Natural killer cell treated with Interleukin-12 subunit alpha and Interleukin-12 subunit beta and Interleukin-15 and Interleukin-18, amount 100 ng/mL, for 72 hours (primary cell): ENCODE measurements at places on chromosomes 7 and 10.
A peak's percentile ranks its signal among the peaks of the same experiment; 100 is the strongest.

- H3K27ac ChIP-seq, result no peak overlapping the region
- H3K4me3 ChIP-seq, result no peak overlapping the region
- no peaks in the 10 kb centered on the region for H3K4me1 ChIP-seq
- no peaks in the 10 kb centered on the region for H3K36me3 ChIP-seq
- no peak for DNase-seq
Observed at GRCh38 chr7:26490640-26491624, 199.3 kb downstream of the SNX10 start.

DNA sequence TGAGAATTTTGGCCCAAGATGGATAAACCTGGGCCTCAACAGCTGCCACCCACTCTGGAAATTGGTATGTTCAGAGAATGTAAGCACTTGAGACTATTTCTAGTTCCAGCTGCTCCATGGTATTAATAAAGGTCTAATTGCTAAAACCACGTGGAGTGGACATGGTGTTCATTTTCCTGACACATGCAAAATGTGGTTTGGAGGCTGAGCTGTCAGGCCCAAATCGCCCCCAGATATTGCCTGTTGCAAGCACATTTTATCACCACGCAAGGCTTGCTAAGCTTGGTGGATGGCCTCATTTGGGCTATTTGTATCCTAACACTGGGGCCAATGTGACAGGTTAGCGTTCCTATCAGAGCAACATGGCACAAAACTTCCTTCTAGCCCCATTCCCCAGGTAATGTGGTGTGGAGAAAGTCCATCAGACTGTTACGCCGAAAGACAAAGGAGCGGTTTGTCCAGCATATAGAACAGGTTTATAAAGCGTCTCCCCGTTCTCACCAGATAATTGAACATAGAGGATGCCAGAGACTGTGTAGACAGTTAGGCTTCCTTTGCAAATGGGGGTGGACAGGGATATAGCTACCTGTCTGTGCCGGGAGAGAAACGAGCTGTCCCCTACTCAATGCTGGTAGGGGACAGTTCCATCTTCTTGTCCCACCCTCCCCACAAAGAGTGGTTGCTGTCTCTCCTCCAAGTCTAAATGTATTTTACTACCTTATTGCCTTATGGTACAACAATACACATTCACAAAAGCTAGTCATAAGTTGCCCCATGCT, 78.0 kb upstream of the ANKRD1 start:
- peaks cover 20% of the 10 kb centered on the region for H3K27me3 ChIP-seq
- H3K4me3 ChIP-seq, result no peak overlapping the region
- no peak overlapping the region for H3K27ac ChIP-seq
- no peaks in the 10 kb centered on the region for H3K4me1 ChIP-seq

- H3K36me3 ChIP-seq, result no peaks in the 10 kb centered on the region
- no peaks in the 10 kb centered on the region for H3K4me1 ChIP-seq
- H3K27me3 ChIP-seq, result peaks cover 48% of the 10 kb centered on the region
- H3K4me3 ChIP-seq, result no peak overlapping the region
- H3K27ac ChIP-seq, result no peak overlapping the region
Observed at GRCh38 chr10:30151581-30152389, 92.4 kb upstream of the JCAD start.

GRCh38 chr10:119535305-119535704, 7.2 kb downstream of the RGS10 start:
- no peaks in the 10 kb centered on the region for H3K27me3 ChIP-seq
- no peak overlapping the region for H3K27ac ChIP-seq
- peaks cover 11% of the 10 kb centered on the region for H3K4me1 ChIP-seq
- no peak overlapping the region for H3K4me3 ChIP-seq
- H3K36me3 ChIP-seq, result no peaks in the 10 kb centered on the region

DNA sequence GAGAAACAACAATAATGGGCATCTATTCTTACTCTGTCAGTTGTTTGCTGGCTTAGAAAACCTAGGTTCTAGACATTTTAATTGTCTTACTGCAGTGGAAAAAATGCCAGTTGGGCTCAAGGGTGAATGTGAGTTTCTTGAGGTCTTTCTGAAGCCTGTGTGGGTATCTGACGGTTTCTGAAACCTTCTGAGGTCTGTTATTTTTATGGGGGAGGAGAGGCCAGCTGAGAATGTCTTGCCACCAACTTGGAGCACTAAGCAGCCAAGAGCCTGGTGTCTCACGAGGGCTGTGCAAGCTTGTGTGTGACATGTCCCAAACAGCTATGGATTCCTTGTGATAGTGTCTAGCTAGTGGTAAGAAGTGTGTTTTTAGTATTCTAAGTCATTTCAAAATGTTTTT, 24.2 kb upstream of the DDC start:
- peaks cover 16% of the 10 kb centered on the region for H3K27me3 ChIP-seq
- no peak overlapping the region for H3K4me3 ChIP-seq
- no peaks in the 10 kb centered on the region for H3K36me3 ChIP-seq
- no peak overlapping the region for H3K27ac ChIP-seq

- H3K27me3 ChIP-seq, result no peaks in the 10 kb centered on the region
- H3K4me3 ChIP-seq, result no peak overlapping the region
- DNase-seq, result no peak
- no peaks in the 10 kb centered on the region for H3K36me3 ChIP-seq
Observed at GRCh38 chr10:57294698-57295097, 933.6 kb upstream of the ZWINT start.

- no peaks in the 10 kb centered on the region for H3K27me3 ChIP-seq
- H3K27ac ChIP-seq, result no peak overlapping the region
- H3K4me1 ChIP-seq, result no peaks in the 10 kb centered on the region
- no peak overlapping the region for H3K4me3 ChIP-seq
- DNase-seq, result no peak
Observed at GRCh38 chr7:47622946-47623640, 41.2 kb upstream of the TNS3 start.

- H3K4me1 ChIP-seq, result peaks cover 44% of the 10 kb centered on the region
- DNase-seq, result peak; percentile 93
- H3K4me3 ChIP-seq, result peak overlapping the region; percentile 86
- H3K27me3 ChIP-seq, result peaks cover 27% of the 10 kb centered on the region
- H3K36me3 ChIP-seq, result no peaks in the 10 kb centered on the region
Observed at GRCh38 chr10:30027057-30028005, 32.1 kb downstream of the JCAD start.

DNA sequence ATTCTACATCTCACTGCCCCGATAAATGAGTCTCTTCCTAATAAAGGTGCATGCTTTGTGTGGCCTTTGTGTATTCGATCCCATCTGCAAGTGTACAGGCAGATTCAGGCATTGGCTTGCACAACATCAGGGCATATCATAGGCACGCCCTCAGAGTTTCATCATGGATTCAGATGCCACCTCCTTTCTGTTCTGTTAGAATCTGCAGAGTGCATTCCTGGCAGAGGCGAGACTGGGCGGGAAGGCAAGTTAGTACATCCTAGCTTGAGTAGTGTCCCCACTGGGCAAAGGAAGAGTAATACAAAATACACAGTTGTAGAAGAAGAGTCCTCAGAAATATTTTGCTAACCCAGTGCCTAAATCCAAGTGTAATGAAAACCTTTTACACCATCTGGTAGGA, 346.5 kb upstream of the GALNT17 start:
- no peak overlapping the region for H3K4me3 ChIP-seq
- H3K27ac ChIP-seq, result no peak overlapping the region
- peaks cover 13% of the 10 kb centered on the region for H3K36me3 ChIP-seq
- DNase-seq, result no peak

GRCh38 chr7:143042159-143042789, 9.9 kb upstream of the OR6V1 start:
- H3K4me1 ChIP-seq, result no peaks in the 10 kb centered on the region
- no peak for DNase-seq
- no peak overlapping the region for H3K27ac ChIP-seq
- no peak overlapping the region for H3K4me3 ChIP-seq

DNA sequence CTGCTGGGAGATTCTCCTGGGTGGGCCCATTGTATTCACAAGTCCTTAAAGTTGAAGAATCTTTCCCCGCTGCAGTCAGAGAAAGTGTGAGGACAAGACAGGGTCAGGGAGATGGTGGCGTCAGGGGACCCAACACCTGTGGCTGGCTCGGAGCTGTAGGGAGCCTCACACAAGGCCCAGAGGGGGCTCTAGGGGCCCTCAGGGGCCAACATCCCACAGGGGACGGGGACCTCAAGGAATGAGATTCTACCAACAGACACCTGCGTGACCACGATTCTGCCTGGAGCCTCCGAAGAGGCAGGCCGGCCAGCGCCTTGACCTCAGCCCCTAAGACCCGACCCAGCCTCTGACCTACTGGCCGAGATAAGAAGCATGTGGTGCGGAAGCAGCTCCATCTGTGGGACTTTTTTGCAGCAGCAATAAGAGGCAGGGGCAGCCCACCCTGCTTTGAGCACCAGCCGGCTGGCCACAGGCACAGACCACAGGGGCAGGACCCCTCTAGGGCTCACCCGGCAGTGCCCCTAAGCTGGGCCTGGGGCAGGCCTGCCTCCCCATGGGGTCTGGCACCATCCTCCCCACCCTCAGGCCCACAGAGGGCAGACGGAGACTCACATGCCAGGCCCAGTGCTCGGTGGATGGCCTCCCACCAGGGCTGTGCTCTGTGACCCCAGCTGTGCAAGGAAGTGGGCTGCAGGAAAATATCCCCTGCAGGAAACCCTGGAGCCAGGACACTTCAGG, 13.2 kb downstream of the RASGEF1A start:
- H3K27ac ChIP-seq, result no peak overlapping the region
- no peak for DNase-seq
- H3K36me3 ChIP-seq, result no peaks in the 10 kb centered on the region
- H3K27me3 ChIP-seq, result peaks cover 3% of the 10 kb centered on the region

DNA sequence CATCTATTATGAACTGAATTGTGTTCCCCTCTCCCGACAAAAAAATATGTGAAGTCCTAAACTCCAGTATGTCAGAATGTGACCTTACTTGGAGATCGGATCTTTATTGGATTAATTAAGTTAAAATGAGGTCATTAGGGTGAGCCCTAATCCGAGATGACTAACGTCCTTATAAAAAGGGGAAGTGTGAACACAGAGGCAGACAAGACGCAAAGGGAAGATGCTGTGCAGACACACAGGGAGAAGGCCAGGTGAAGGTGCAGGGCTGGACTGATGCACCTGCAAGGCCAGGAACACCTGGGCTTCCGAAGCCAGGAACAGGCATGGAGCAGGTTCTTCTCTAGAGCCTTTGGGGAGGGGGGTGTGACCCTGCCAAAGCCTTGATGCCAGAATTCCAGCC, 187.8 kb downstream of the PARD3 start:
- no peak overlapping the region for H3K4me3 ChIP-seq
- no peak for DNase-seq
- H3K36me3 ChIP-seq, result no peaks in the 10 kb centered on the region
- H3K4me1 ChIP-seq, result no peaks in the 10 kb centered on the region
- H3K27ac ChIP-seq, result no peak overlapping the region
- H3K27me3 ChIP-seq, result peaks cover 2% of the 10 kb centered on the region

- peak overlapping the region; percentile 92 for H3K27ac ChIP-seq
- peaks cover 17% of the 10 kb centered on the region for H3K4me1 ChIP-seq
- no peak for DNase-seq
- H3K36me3 ChIP-seq, result peaks cover 6% of the 10 kb centered on the region
- no peaks in the 10 kb centered on the region for H3K27me3 ChIP-seq
- peak overlapping the region; percentile 96 for H3K4me3 ChIP-seq
Observed at GRCh38 chr7:4682621-4683042, 537 bp downstream of the FOXK1 start.

GRCh38 chr7:37770838-37771237, 77.6 kb upstream of the NME8 start:
- no peaks in the 10 kb centered on the region for H3K27me3 ChIP-seq
- no peak overlapping the region for H3K4me3 ChIP-seq
- peaks cover 8% of the 10 kb centered on the region for H3K36me3 ChIP-seq
- peak overlapping the region; percentile 42 for H3K27ac ChIP-seq
- DNase-seq, result no peak

DNA sequence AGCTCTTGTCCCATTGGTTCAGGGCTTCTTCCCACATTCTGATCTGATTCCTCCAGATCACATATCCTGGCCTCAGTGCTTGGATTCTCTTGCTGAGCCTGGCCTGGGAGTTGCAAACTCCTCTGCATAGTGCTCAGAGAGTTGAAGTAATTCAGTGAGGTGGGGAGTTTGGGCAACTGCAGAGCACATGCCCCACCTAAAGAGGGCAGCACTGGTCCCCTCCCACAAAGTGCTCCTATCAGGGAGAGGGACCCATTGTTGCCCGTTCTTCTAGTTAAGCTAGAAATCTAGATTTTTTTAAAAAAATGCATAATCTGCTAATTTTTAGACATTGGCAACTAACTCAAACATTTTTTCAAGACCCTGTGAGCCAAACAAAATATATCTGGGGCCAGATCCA, 45.1 kb downstream of the CHN2 start:
- H3K4me3 ChIP-seq, result no peak overlapping the region
- DNase-seq, result no peak
- peaks cover 20% of the 10 kb centered on the region for H3K4me1 ChIP-seq
- H3K27ac ChIP-seq, result no peak overlapping the region
- no peaks in the 10 kb centered on the region for H3K27me3 ChIP-seq
- H3K36me3 ChIP-seq, result no peaks in the 10 kb centered on the region

DNA sequence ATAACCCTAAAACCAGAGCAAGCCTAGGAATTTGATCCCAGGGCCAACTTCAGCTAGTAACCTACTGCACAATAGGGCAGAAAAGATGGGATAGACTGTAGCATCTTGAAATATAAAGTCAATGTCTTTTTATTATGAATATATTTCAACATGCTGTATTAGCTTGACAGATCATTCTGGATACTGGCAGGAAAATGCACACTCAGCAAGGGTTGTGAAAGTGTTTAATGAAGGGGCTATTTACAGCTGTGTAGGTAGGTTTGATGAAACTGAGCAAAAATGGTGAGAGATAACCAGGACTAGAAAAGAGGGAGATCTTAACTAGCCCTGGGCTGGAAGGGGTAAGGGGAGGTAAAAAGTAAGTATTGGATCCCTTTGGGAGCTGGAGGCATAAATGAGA, 156.2 kb downstream of the RAPGEF5 start:
- peaks cover 6% of the 10 kb centered on the region for H3K27me3 ChIP-seq
- no peak for DNase-seq
- no peak overlapping the region for H3K27ac ChIP-seq
- H3K4me1 ChIP-seq, result no peaks in the 10 kb centered on the region

DNA sequence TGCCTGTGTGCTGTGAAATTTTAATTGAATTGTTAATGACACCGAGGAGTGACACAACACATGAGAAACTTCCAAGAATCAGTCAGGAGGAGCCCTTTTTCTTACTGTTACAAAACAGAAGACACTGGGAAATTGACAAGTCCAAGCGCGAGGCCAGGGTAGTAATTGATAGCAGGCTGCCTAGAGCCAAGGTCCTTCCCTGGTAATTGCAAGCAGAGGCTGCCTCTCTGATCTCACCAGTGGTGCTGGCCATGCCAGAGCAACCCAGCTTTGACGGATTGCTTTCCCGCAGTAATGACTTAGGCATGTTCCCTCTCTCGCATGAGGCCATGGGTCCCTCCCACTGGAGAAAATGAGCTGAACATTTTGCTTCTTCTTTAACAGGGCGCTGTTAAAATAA, 111.5 kb downstream of the LRMDA start:
- H3K4me3 ChIP-seq, result no peak overlapping the region
- no peaks in the 10 kb centered on the region for H3K36me3 ChIP-seq
- H3K4me1 ChIP-seq, result peaks cover 6% of the 10 kb centered on the region
- no peak overlapping the region for H3K27ac ChIP-seq

- H3K4me3 ChIP-seq, result no peak overlapping the region
- H3K36me3 ChIP-seq, result no peaks in the 10 kb centered on the region
- peaks cover 6% of the 10 kb centered on the region for H3K4me1 ChIP-seq
- no peak overlapping the region for H3K27ac ChIP-seq
- no peaks in the 10 kb centered on the region for H3K27me3 ChIP-seq
Observed at GRCh38 chr7:101964680-101965452, 147.4 kb downstream of the CUX1 start.

GRCh38 chr10:105840288-105840770, 1199.2 kb downstream of the SORCS3 start:
- DNase-seq, result no peak
- H3K4me1 ChIP-seq, result peaks cover 4% of the 10 kb centered on the region
- no peak overlapping the region for H3K27ac ChIP-seq

- no peaks in the 10 kb centered on the region for H3K4me1 ChIP-seq
- no peak overlapping the region for H3K27ac ChIP-seq
- DNase-seq, result no peak
- no peaks in the 10 kb centered on the region for H3K36me3 ChIP-seq
- H3K4me3 ChIP-seq, result no peak overlapping the region
- H3K27me3 ChIP-seq, result no peaks in the 10 kb centered on the region
Observed at GRCh38 chr10:102948176-102948575, 30.1 kb downstream of the CNNM2 start.
